ENCODE measurements at places on chromosomes 7 and 10. TPM values are rescaled to one million over a fixed set of nuclear protein-coding genes. Genes with fewer than 3 reads are reported as not detected.

The COL28A1 gene
- 0.05 TPM for total RNA-seq

The PKD2L1 gene
- not detected for total RNA-seq

The IFIT1B gene
- total RNA-seq, result not detected

The SUPV3L1 gene
- 30.5 TPM for total RNA-seq

The CDC14C gene
- not detected for total RNA-seq

The METTL27 gene
- total RNA-seq, result 3.9 TPM

The OR2A7 gene
- not detected for total RNA-seq

The SPDYE2 gene
- total RNA-seq, result not detected

The RP9 gene
- total RNA-seq, result 13.4 TPM

The HHEX gene
- 4.9 TPM for total RNA-seq

The PAPSS2 gene
- 498 TPM for total RNA-seq

The ARHGEF35 gene
- total RNA-seq, result not detected

Measured in HFFc6 (cell line).